ENCODE measurements at places on chromosomes 3 and 15. TPM values are rescaled to one million over a fixed set of nuclear protein-coding genes. Genes with fewer than 3 reads are reported as not detected.

Gene RBPMS2
- 0.09 TPM for total RNA-seq

Gene STT3B
- 151 TPM for total RNA-seq

Gene BAHD1
- total RNA-seq, result 14.4 TPM

Gene SNTN
- total RNA-seq, result not detected

Gene LRTM1
- total RNA-seq, result not detected

Gene DNAH12
- total RNA-seq, result 0.09 TPM

Gene PARL
- total RNA-seq, result 102 TPM

Gene CNTN3
- total RNA-seq, result 0.74 TPM

Gene XCR1
- not detected for total RNA-seq

Gene NCK1
- 244 TPM for total RNA-seq

Gene ADAMTS7
- 7.5 TPM for total RNA-seq

Gene IMPG2
- total RNA-seq, result 0.65 TPM

Gene CSK
- 28.1 TPM for total RNA-seq

Gene CD86
- not detected for total RNA-seq

Gene CCDC33
- not detected for total RNA-seq

Gene CADM2
- total RNA-seq, result not detected

Gene RAB6B
- 0.36 TPM for total RNA-seq

Gene GPR149
- not detected for total RNA-seq

Gene HGD
- 0.57 TPM for total RNA-seq

Gene POU1F1
- total RNA-seq, result not detected

Data from fibroblast of the aortic adventitia (primary cell).